ENCODE measurements at places on chromosomes 13 and 19.

- no peak for DNase-seq
These were observed 16.8 kb upstream of the SIGLEC6 start for GRCh38 chr19:51548213-51548651.

GRCh38 chr13:67155898-67156722 is 74.0 kb downstream of the PCDH9 start:
- no peak for DNase-seq

DNA sequence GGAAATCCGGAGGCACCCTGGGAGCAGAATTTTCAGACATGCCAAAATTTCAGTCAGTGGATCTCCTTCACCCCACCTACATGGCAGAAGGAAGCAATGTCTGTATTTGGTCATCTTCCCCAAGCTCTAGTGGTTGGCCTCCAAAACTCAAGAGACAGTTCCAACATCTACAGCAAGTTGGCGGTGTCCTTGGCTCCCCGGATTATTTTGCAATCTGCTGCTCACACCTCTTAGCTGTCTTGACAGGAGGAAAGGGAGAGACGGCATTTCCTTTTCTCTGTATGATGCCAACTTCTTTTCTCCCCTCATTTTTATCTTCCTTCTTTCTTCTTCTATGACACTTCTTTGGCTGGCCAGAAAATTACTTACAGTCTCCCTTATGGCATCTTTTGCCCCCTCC is 159.9 kb downstream of the SUCLA2 start:
- no peak for DNase-seq

DNA sequence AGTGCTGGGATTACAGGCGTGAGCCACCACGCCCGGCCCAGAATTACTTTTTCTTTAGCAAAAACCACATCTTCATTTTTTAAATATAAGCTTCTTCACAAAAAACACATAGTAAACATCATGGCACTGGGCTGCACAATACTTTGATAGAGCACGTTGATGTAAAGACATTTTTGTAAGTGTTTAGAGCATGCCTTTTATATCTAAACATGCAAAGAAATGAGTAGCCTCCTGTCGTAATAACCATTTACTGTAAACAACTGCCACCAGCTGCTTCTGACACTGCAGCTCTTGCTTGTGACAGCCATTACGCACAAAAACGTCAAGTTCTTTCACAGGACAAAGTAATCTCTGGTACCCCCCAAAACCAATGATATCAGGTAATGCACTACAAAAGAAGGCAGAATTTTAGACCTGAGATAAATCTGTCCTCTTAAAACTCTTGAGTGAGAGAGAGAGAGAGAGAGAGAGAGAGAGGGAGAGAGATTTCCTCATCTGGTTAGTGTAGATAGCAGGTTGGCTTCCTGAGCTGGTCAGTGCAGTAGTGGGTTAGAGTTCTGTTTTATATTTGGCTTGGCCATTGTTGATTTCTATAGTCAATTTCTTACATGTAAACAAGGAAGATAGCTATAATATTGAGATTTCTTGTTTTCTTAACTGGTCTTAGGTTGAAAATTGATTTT is 6.7 kb upstream of the ZNF548 start:
- DNase-seq: no peak

- DNase-seq: no peak
These were observed 1447.6 kb downstream of the UQCRFS1 start for GRCh38 chr19:27765397-27765796.

Data from WERI-Rb-1 (cell line).